ENCODE measurements at places on chromosomes 11 and 22. TPM values are rescaled to one million over a fixed set of nuclear protein-coding genes. Genes with fewer than 3 reads are reported as not detected.

GRCh38 chr22:32518848-32519247 is 44.2 kb downstream of the FBXO7 start:
- no peaks in the 10 kb centered on the region for H3K27me3 ChIP-seq
- DNase-seq, result no peak
- no peaks in the 10 kb centered on the region for H3K36me3 ChIP-seq
- H3K4me3 ChIP-seq, result no peak overlapping the region
- no peak overlapping the region for H3K27ac ChIP-seq

GRCh38 chr11:69148377-69148762 is 7.4 kb upstream of the SMIM38 start:
- DNase-seq, result no peak
- peaks cover 22% of the 10 kb centered on the region for H3K4me1 ChIP-seq
- H3K27ac ChIP-seq, result no peak overlapping the region

DNA sequence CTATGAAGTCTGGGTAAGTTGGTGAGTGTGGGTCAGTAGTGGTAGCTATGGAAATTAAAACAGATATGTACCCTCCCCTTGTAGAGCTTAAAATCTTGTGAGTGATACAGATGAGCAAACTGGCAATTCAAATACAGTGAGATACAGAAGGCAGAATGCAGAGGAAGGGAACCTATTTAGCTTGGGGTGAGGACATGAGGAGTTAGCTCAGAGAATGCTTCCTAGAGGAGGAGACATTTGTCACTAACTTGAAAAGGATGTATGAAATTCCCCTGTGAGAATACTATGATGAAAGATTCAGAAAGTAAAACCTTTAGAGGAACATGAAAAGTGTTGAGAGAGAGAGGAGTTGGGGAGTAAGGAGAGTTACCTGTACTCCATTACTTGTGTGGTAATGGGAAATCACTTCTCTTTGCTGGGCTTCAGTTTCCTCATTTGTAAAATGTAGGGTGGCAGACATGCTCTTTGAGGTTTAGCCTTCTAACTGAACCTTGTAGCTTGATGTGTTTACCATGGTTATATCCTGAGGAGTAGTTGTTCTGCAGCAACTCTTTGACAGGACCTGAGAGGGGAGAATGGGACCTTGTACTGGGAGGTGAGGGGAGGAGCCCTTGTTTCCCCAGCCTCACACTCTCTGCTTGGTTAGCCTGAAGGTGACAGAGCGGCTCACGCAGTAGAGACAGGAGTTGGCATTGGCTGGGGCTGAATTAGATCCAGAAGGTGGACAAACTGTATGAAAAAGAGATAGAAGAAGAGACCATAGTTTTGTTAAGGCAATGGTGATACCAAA is 17.9 kb downstream of the SWAP70 start:
- no peak for DNase-seq
- H3K27ac ChIP-seq, result no peak overlapping the region
- peaks cover 19% of the 10 kb centered on the region for H3K4me1 ChIP-seq
- no peak overlapping the region for H3K4me3 ChIP-seq
- H3K36me3 ChIP-seq, result peaks cover 4% of the 10 kb centered on the region

DNA sequence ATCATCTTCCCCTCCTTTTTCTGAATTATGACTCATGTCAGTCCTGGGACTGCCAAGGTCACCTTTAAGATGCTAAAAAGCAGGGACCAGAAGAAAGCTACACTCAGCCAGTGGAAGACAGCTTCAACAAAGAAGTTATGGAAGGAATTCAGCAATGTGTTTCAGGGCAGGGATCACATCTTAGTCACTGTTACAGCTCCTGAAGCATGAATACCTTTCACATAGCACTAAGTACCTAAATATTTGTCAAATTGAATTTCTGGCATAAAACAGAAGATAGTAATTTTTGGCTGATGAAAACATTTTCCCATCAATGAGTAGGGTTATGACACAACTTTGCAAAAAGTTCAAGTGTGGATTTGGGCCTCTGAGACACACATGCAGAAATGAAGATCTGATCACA is 5.2 kb downstream of the DDB1 start:
- H3K4me3 ChIP-seq, result no peak overlapping the region
- peaks cover 22% of the 10 kb centered on the region for H3K36me3 ChIP-seq
- H3K27ac ChIP-seq, result no peak overlapping the region
- no peaks in the 10 kb centered on the region for H3K27me3 ChIP-seq
- no peak for DNase-seq

- H3K27me3 ChIP-seq, result no peaks in the 10 kb centered on the region
- H3K27ac ChIP-seq, result no peak overlapping the region
- H3K36me3 ChIP-seq, result no peaks in the 10 kb centered on the region
Observed at GRCh38 chr11:114297806-114298709, 1.9 kb downstream of the NNMT start.

DNA sequence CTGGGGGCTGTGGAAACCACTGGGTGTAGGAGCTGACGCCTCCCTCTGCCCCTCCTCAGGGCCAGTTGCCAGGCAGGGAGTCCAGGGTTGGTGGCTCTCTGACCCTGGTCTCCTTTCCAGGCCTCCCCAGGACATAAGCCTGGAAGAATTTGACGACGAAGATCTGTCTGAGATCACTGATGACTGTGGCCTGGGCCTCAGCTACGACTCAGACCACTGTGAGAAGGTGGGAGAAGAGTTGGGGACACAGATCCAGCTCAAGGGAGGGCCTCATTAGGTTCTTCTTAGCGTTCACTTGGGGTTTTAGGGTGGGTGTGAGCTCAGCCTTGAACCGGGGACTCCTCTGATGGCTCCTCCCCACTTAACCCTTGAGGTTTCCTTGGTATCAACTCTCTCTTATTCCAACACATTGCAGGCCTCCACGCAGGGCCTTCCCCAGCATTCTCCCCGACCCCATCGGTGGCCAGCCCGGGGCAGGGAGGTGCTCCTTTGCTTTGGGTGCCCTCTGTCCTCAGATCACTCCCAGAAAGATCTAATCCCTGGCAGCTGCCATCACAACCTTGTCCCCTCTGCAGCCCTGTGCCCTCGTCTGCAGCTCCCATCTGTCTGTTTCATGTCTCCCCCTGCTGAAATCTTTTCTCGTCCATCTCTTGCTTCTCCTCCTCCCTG is 1.2 kb downstream of the MAPK8IP2 start:
- H3K4me3 ChIP-seq, result no peak overlapping the region
- H3K4me1 ChIP-seq, result peaks cover 4% of the 10 kb centered on the region
- H3K27me3 ChIP-seq, result peaks cover 82% of the 10 kb centered on the region
- no peaks in the 10 kb centered on the region for H3K36me3 ChIP-seq
- DNase-seq, result no peak

DNA sequence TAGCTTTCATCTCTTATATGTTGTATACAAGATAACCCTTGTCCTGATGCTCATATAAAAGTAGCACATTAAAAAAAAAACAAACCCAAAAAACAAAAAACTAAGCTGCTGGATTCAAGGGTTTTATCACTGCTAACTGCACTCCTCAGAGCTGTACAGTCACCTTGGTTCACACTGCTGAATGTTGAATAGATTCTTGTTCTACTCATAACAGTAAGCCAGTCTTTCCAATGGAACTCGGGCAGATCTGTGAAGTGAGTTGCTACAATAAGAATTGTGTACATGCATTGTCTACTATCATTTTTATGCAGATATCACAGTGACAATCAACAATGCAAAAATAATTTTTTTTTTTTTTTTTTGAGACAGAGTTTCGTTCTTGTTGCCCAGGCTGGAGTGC is 4.7 kb downstream of the HARBI1 start:
- H3K4me3 ChIP-seq, result no peak overlapping the region
- no peak for DNase-seq
- no peaks in the 10 kb centered on the region for H3K36me3 ChIP-seq

- no peaks in the 10 kb centered on the region for H3K36me3 ChIP-seq
- no peak overlapping the region for H3K27ac ChIP-seq
- no peak for DNase-seq
- H3K4me3 ChIP-seq, result no peak overlapping the region
- no peaks in the 10 kb centered on the region for H3K27me3 ChIP-seq
Observed at GRCh38 chr11:113531083-113531482, 55.9 kb upstream of the DRD2 start.

GRCh38 chr11:100753571-100753970 is 66.5 kb downstream of the ARHGAP42 start:
- peaks cover 28% of the 10 kb centered on the region for H3K4me1 ChIP-seq
- DNase-seq, result peak; percentile 75
- H3K27me3 ChIP-seq, result no peaks in the 10 kb centered on the region
- H3K4me3 ChIP-seq, result no peak overlapping the region
- H3K36me3 ChIP-seq, result no peaks in the 10 kb centered on the region

- no peak overlapping the region for H3K4me3 ChIP-seq
- DNase-seq, result no peak
- H3K27me3 ChIP-seq, result no peaks in the 10 kb centered on the region
- no peak overlapping the region for H3K27ac ChIP-seq
- no peaks in the 10 kb centered on the region for H3K36me3 ChIP-seq
- H3K4me1 ChIP-seq, result peaks cover 53% of the 10 kb centered on the region
Observed at GRCh38 chr11:64760759-64761420, 1.1 kb upstream of the PYGM start.

DNA sequence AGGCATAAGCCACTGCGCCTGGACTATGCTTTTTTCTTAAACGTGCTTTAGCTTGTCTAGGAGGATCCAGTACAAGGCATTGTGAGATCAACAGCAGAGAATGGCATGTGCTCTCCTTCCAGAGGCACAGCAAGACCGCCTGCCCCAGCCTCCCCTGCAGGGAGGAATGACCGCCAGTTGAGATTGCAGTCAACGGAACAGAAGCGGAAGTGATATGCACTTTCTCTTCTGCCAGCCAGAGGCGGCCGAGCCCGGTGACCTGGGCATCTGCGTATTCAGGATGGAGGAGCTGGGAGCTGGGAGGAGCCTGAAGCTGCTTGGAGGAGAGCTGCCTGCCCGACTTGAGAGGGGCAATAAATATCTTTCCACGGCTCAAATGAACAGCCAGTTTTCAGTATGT is 243.0 kb downstream of the CTTN start:
- H3K36me3 ChIP-seq, result no peaks in the 10 kb centered on the region
- peaks cover 40% of the 10 kb centered on the region for H3K4me1 ChIP-seq
- no peak overlapping the region for H3K4me3 ChIP-seq
- H3K27me3 ChIP-seq, result no peaks in the 10 kb centered on the region
- H3K27ac ChIP-seq, result no peak overlapping the region

GRCh38 chr22:31637891-31638618 is 24.0 kb downstream of the PISD start:
- H3K4me1 ChIP-seq, result no peaks in the 10 kb centered on the region
- no peaks in the 10 kb centered on the region for H3K27me3 ChIP-seq
- H3K4me3 ChIP-seq, result no peak overlapping the region
- no peak for DNase-seq

GRCh38 chr11:115498354-115498753 is 5.9 kb downstream of the CADM1 start:
- no peak overlapping the region for H3K4me3 ChIP-seq
- peaks cover 27% of the 10 kb centered on the region for H3K27me3 ChIP-seq
- H3K36me3 ChIP-seq, result no peaks in the 10 kb centered on the region
- no peak overlapping the region for H3K27ac ChIP-seq

DNA sequence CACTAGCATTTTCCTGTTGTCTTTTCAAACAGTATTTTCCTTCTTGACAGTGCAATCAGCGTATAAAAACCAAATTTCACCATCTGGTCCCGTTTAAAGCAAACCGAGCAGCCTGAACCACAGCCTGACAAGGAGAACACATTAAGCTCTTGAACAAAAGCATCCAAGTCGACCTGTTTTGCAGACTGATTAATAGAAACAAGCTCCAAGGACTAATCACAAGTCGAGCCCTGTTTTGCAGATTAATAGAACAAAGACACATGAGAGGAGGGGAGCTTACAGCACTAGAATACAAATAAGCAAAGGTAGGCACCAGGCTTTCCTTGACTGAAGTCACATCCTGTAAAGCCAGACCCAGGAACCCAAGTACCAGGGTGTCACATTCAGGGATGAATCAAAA is 104.8 kb downstream of the MPPED2 start:
- no peaks in the 10 kb centered on the region for H3K36me3 ChIP-seq
- H3K27ac ChIP-seq, result no peak overlapping the region
- DNase-seq, result peak; percentile 57

DNA sequence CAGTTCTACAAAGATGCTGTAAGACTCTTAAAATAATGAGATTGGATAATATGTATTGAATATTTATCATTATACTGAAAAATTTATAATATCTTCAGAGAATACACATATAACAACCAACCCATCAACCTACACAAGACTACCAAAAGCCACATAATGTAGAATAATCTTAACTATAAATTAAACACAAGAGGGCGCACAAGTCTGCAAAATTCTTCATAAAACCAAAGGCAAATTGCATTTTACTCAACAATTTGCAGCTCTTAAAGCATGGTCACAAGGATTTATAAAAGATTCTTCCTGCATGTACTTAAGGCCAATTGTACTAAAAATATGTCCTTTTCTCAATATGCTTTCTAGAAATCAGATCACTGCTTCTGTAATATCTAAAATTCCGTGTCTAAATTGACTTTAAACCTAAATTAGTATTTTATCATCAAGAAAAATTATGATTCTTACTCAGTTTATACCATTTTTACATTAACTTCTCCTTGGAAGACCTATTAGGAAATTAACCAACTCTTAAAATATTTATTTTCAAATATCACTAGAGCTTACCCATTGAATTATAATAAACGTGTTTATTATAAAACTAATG is 79.0 kb downstream of the TTC28 start:
- no peak overlapping the region for H3K4me3 ChIP-seq
- H3K27me3 ChIP-seq, result no peaks in the 10 kb centered on the region
- H3K4me1 ChIP-seq, result peaks cover 7% of the 10 kb centered on the region
- no peak overlapping the region for H3K27ac ChIP-seq
- no peaks in the 10 kb centered on the region for H3K36me3 ChIP-seq
- DNase-seq, result peak; percentile 59

DNA sequence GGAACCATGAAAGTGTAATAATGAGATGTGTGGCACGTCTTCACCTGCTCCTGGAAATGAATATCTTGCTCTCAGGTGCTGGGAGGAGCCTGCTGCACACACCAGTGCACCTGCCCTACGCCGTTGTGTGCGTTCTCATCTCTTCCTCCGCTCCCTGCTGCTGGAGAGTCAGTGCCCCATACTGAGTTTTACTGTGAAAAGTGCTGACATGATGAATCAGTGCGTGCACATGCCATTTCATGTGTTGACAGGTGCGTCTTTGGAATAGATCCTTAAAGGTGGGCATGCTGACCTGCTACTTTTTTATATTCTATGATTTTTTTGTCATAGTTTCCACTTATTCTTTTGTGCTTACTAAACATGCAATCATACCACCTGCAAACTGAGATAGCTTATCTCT is 1015.8 kb downstream of the BRD1 start:
- no peak overlapping the region for H3K27ac ChIP-seq
- no peaks in the 10 kb centered on the region for H3K36me3 ChIP-seq
- no peak overlapping the region for H3K4me3 ChIP-seq
- H3K27me3 ChIP-seq, result no peaks in the 10 kb centered on the region
- H3K4me1 ChIP-seq, result no peaks in the 10 kb centered on the region

DNA sequence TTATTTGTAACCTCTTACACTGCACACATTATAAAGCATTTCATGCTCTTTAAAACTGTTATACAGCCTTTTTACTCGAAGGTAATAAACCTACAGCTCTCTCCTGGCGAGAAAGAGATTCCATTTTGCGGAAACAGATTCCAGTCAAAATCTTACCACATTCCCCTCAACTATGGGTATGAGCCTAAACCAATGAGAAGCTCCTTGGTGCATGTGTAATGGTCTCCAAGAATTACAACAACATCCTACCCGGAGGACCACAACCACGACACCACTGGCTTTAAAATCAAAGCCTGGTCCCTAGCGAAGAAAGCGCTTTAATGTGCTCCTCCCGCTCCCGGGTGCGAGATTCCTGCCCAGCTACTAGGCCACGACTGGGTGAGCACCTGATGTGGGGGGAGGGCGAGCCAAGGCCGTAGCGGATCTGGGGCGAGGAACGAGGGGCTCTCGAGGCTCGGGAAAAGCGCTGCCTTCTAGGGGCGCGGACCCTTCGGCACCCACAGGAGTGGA is 821 bp downstream of the CELF1 start:
- DNase-seq, result peak; percentile 48
- H3K4me3 ChIP-seq, result peak overlapping the region; percentile 89
- H3K4me1 ChIP-seq, result peaks cover 12% of the 10 kb centered on the region
- no peaks in the 10 kb centered on the region for H3K27me3 ChIP-seq
- H3K36me3 ChIP-seq, result no peaks in the 10 kb centered on the region

The MFNG gene
- total RNA-seq, result 10.6 TPM

The GLYAT gene
- not detected for total RNA-seq

The EHF gene
- 0.12 TPM for total RNA-seq

The CCDC116 gene
- total RNA-seq, result not detected

All from neural progenitor cell (in vitro differentiated cells).